Effector memory CD8-positive, alpha-beta T cell (primary cell): ENCODE measurements at places on chromosomes 16 and 17.

GRCh38 chr17:8975091-8975725, 9.7 kb upstream of the PIK3R5 start:
- no peak for DNase-seq

- no peak for DNase-seq
Observed at GRCh38 chr16:53566552-53567245, 63.7 kb upstream of the AKTIP start.

DNA sequence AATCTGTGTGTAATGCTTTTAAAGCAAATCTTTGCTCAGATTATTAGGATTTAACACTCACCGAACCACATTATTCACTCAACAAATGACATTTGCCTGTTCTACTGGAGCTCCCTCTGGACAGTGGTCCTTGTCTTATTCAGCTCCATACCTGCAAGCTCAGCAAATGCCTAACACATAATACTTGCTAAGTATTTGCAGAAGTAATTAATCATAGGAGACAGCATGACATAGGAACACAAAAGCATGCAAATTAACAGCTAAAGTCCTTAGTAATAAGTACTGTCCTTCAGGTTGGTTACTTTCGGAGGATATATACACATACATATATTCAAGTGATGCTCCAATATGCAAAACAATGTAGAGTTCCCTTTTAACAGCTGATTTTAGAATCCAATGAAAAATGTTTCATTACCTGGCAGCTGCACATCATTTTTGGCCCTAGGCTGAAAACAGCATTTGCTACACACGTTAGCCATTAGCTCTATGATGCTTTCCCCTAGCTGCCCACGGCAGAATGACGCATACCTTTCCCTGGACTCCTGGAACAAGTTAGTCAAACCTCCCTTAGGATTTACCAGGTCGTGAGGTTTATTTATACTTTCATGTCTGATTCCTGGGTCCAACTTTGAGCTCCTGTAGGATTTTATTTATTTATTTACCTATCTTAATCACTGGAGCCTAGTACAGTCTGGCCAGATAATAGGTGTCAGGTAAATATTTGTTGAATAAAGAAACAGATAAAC, 8.6 kb downstream of the BRD7 start:
- no peak for DNase-seq

DNA sequence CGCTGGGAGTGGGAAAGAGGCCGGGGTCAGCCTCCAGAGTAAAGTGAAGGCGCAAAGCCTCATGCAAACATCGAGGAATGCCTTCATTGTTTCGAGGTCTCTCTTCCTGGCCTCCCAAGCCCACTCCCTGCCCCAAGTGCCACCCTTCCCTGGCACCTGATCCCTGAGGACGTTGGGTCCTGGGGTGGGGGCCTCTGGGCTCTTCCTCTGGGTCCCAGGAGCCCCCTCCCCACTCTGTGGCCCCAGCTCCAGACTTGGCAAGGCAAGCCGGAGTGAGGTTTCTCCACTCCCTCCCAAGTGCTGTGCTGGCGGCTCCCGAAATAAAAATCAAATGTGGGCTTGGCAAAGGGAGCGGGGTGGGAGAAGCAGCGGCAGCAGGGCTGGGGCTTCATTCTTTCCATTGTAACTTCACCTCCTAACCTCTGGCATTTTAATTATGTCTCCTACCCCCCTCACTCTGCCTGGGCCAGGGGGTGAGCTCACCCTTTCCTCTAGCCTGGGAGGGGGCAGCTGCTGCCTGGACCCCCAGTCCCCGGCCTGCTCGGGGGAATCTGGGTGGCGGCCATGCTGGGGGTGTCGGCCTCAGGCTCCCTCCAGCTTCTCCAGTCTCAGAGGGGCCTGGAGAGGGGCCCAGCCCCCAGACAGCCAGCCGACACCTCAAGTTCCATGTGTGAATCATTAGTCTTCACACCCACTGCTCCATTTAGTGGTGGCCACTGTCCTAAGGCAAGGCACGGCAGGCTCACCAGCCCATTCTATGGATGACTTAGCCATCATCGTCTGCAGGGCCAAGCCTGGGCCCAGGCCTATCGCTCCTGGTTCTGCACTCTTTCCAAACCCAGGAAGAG, 14.6 kb upstream of the TMEM92 start:
- no peak for DNase-seq

GRCh38 chr16:28553776-28554633, at the start of gene SGF29:
Gene SGF29, plus strand, starts transcription at chr16:28553920. Its CDS starts 27,150 bp downstream, at chr16:28581070.
- peak; percentile 92 for DNase-seq

GRCh38 chr16:54175169-54175551, 111.4 kb downstream of the IRX3 start:
- DNase-seq = no peak

GRCh38 chr16:4176906-4177417, 60.7 kb upstream of the ADCY9 start:
- no peak for DNase-seq

DNA sequence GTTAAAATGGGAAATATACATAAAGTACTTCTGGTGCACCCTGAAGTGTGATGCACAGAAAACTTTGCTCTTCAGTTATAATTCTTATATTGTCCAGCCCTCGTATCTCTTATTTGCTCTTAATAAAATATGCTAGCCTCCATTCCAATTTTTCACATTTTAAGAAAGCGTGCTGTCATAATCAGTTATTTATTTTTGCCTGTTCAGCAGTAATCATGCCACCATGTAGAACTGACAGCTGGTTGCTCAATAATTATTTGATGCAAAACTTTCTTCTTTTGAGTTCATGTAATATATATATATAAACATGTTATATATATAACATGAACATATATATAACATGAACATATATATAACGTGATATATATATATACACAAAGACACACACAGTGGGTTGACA, 294.6 kb downstream of the CNTNAP4 start:
- DNase-seq = no peak

DNA sequence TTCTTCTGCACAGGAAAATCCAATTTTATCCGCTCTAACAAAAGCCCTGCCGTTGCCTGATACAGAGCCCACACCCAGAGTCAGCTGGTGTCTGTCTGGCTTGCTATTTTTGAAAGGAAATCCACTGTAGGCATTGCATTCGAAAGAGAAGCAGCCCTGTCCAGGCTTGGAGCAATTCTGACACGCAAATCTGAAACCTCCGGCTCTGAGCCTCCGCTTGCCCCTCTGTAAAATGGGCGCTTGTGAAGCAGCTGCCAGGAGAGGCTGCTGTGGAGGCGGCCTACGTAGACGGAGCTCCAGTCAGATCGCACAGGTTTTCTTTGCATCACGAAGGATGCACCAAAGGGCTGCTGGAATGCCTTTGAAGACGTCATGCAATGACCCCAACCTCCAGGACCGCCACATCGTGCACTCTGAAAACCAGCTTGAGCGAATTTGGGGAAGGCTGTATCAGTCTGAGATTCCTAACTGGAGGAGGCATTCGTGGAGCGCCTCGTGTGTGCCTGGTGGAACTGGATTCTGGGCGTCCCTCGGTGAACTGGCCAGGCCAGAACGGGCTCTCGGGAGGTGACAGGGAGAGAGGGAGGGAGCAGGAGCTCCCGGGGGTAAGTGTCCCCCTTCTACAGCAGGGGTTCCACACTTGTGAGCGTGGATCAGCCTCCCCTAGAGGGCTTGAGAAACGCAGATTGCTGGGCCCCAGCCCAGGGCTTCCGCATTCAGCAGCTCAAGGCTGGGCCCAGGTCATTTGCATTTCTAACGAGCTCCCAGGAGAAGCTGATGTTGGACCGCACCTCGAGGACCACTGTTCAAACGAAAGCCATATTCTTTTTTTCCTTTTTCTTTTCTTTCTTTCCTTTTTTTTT, 215.5 kb downstream of the MRTFB start:
- DNase-seq = peak; percentile 27

DNA sequence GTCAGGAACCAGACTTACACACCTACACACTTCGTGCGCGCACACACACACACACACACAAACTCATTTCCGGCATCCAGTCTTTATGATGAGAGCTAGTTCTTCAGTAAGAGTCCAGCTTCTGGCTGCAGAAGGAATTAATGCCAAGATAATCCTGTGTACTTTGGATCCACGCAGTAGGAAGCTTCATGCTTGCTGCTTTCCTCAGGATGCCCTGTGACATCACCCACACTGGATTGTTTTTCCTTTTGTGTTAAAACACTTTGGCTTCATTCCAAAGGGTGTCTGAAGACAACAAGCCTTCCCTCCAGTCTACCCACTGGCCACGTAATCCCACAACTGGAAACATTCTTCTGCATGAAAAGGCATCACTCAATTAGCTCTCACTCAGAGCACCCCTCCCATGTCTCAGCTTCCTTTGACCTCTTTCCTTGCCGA, 35.4 kb downstream of the KCNJ16 start:
- DNase-seq = no peak

DNA sequence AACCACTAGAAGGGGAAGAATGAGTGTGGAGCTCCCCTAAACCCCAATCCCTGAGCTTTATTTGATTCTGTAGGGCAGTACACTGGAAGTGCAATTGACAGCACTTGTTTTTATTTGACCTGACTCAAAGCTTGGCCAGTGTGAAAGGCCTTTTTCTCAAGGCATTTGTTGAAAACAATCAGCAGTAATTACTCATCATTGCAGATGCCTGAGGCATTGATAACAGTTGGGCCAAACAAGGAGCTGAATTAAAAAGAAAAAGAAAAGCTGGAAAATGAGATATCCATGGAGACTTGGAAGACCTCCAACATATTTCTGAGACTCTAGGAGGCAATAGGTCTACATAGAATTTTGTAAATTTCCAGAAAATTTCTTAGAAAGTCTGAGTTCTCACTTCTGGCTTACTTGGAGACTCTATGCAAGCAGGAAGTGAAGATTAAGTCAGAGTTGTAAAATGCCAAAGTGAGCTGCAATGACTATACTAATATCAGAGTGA, 200.8 kb upstream of the KCNJ16 start:
- no peak for DNase-seq

- no peak for DNase-seq
Observed at GRCh38 chr17:72967277-72967970, 125.1 kb downstream of the SLC39A11 start.

GRCh38 chr16:27254262-27254811, 14.2 kb downstream of the NSMCE1 start:
- DNase-seq = no peak

GRCh38 chr17:78667741-78668640, 90.8 kb upstream of the DNAH17 start:
- no peak for DNase-seq

GRCh38 chr16:23771027-23771426, 16.2 kb downstream of the CHP2 start:
- no peak for DNase-seq

- DNase-seq = no peak
Observed at GRCh38 chr17:55770196-55770870, 19.5 kb downstream of the PCTP start.

DNA sequence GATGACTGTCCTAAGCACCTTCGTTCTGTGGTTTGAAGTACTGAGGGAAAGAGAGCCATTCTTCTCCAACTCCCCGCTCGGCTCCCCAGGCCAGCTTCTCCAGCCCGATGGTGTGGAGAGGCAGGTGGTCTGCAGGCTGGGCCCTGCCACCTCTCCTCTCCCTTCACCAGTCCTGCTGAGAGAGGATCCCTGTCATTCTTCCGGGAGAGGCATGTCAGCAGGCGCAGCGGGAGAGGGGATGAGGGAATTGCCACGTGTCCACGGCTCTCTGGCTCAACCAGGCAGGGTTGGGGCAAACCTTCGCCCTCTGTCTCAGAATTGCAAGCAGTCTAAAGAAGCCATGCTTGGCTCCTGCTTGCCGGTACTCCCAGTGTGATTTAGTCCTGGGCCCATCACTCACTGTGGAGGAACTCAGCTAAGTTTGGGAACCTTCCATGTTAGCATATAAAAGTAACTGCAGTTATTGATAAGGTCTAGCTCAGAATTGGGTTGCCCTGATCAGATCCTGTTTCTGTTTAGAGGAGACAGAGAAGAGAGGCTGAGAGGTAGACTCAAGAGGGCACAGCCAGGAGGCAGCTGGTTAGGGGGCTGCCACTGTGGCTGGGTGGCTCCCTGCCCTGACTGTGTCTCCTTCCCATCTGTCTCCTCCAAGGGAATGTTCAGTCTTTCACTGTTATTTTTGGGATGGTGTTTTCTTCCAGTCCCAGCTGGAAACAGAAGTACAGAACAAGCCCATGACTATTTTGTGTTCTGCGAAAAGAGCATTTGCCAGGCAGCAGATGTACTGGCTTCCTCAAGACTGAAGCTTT, 17.4 kb downstream of the HS3ST3B1 start:
- DNase-seq = no peak

- no peak for DNase-seq
Observed at GRCh38 chr17:9522074-9522473, 53.5 kb downstream of the STX8 start.

DNA sequence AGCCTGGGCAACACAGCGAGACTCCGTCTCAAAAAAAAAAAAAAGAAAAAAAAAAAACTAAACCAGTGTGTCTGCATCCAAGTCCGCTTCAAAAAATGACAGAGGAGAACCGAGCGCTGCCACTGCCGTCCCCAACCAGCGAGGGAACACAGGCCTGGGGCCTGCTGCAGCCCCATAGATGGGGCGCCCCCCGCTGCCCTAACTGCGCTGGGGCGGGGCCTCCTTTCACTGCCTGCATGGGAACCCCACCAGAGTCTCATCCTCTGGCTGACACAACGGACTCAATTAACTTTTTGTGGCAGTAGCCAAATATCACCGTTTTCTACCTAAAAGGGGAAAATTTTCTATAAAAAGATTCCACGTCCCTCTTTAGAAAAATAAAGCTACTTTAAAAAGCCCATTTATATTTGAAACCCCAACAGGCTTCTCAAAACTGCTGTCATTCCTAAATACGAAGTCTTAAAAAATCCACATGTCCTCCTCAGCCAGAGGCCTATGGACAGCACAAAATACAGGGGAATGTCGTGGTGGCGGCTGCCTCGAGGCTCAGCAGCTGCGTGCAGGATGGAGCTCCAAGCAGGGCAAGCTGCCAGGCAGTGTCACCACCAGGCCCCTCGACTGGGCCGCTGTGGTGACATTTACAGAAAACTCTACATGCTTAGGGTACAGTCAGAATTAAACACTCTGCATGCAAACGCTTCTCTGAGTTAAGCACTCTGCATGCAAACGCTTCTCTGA, 30.3 kb downstream of the KLHDC4 start:
- DNase-seq = no peak

- no peak for DNase-seq
Observed at GRCh38 chr17:41860254-41860931, 4.8 kb downstream of the KLHL11 start.

DNA sequence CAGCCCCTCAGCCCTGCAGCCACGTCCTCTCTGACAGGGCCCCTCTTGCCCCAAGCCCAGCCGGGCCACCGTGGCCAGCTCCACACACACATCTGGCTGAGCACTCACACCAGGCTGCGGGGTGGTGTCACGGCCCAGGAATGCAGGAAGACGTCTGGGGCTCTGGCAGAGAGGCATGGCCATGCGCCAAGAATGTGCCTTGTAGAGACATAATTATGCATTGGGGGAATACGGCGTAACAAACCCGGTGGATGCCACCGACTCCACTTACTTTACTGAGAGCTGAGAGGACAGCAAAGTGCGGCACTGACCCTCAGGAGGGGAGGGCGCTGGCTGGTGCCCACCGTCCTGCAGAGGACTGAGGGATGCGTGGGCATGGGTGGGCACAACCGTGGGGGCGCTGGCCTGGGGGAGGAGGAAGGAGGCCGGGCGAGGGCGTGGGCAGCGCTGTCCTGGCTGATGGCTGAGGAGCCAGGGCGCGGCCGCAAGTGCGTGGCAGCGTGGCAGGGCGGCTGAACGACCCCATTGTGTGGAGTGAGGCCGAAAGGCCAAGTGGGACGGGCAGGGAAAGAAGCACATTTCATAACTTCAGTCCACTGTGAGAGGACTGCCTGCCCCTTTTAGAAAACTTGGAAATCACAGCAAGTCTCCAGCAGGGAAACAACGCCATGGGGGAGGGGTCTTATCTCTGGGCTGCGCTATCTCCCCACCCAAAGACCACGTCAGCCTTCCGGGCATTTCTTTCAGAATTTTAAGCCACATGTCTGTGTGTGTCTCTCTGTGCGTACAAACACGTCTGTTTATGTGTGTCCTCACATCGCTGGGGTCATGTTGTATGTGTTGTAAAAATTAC, 30.6 kb downstream of the METRNL start:
- DNase-seq = no peak
